ENCODE measurements at places on chromosomes 4 and X. TPM values are rescaled to one million over a fixed set of nuclear protein-coding genes. Genes with fewer than 3 reads are reported as not detected.

GRCh38 chrX:55758033-55758432 is 40.5 kb downstream of the RRAGB start:
- no peaks in the 10 kb centered on the region for H3K4me1 ChIP-seq
- no peak overlapping the region for H3K27ac ChIP-seq
- peaks cover 5% of the 10 kb centered on the region for H3K36me3 ChIP-seq
- no peak for DNase-seq
- H3K4me3 ChIP-seq = no peak overlapping the region
- H3K27me3 ChIP-seq = no peaks in the 10 kb centered on the region

DNA sequence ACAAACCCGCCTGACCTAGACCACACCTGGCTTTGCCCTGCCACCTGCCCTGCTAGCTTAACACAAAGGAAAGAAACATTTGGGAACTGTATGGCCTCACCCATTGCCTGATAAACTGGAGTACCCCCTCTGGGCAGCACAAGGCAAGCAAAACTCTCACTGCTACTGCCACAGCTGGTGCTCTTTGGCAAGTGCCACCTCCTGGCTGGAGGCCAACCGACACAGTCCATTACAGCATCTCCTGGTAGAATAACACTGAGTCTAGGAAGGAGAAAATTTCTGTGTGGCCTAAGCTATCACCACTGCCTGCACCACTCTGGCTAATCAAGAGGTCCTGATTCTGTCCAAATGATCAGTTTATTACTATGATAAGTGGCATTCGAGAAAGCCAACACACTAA is 18.9 kb upstream of the SPANXN3 start:
- no peaks in the 10 kb centered on the region for H3K36me3 ChIP-seq
- no peaks in the 10 kb centered on the region for H3K4me1 ChIP-seq
- H3K27me3 ChIP-seq = no peaks in the 10 kb centered on the region
- no peak overlapping the region for H3K4me3 ChIP-seq
- H3K27ac ChIP-seq = no peak overlapping the region
- DNase-seq = no peak

DNA sequence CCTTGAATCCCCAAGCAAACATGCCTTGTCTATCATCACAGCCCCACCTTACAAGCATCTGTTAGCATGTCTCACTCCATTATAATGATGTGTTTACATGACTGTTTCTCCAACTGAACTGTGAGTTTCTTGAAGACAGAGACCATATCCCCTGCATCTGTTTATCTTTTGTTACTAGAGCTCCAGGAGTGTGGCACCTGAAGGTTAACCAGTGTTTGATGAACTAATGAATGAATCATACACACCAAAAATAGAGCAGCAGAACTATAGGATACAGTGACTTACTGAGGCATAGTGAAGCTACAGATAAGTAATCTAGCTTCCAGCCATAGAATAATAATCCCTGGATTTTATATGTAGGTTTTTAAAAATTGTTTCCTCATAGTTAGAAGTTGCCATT is 331.0 kb downstream of the PCDH7 start:
- no peaks in the 10 kb centered on the region for H3K27me3 ChIP-seq
- H3K36me3 ChIP-seq = no peaks in the 10 kb centered on the region
- no peak overlapping the region for H3K27ac ChIP-seq
- no peak for DNase-seq
- no peaks in the 10 kb centered on the region for H3K4me1 ChIP-seq

GRCh38 chr4:153465615-153466080 is 512 bp upstream of the TMEM131L start:
- peak overlapping the region; percentile 74 for H3K4me3 ChIP-seq
- no peak for DNase-seq
- peak overlapping the region; percentile 74 for H3K27ac ChIP-seq
- peaks cover 2% of the 10 kb centered on the region for H3K36me3 ChIP-seq
- H3K4me1 ChIP-seq = peaks cover 18% of the 10 kb centered on the region

- DNase-seq = no peak
- H3K4me3 ChIP-seq = no peak overlapping the region
- H3K27me3 ChIP-seq = no peaks in the 10 kb centered on the region
- no peaks in the 10 kb centered on the region for H3K36me3 ChIP-seq
Observed at GRCh38 chr4:89579771-89580170, 257.2 kb downstream of the SNCA start.

DNA sequence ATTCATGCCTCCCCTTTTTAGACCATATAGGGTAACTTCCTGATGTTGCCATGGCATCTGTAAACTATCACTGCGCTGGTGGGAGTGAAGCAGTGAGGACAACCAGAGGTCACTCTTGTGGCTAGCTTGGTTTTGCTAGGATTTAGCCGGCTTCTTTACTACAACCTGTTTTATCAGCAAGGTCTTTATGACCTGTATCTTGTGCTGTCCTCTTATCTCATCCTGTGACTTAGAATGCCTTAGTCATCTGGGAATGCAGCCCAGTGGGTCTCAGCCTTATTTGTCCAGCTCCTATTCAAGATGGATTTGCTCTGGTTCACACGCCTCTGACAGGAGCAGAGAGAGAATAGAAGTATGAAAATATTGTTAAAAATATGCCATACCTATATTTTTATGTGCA is 355.7 kb downstream of the ADGRL3 start:
- no peak overlapping the region for H3K27ac ChIP-seq
- H3K27me3 ChIP-seq = no peaks in the 10 kb centered on the region
- no peaks in the 10 kb centered on the region for H3K36me3 ChIP-seq
- no peak for DNase-seq
- no peaks in the 10 kb centered on the region for H3K4me1 ChIP-seq

LAP3 gene
- 51.4 TPM for total RNA-seq

HELT gene
- not detected for total RNA-seq

Measured in Panc1 (cell line).